ENCODE measurements at places on chromosomes 6 and 20. TPM values are rescaled to one million over a fixed set of nuclear protein-coding genes. Genes with fewer than 3 reads are reported as not detected.

- no peak for DNase-seq
- H3K4me3 ChIP-seq: no peak overlapping the region
- H3K27me3 ChIP-seq: no peaks in the 10 kb centered on the region
- H3K36me3 ChIP-seq: no peaks in the 10 kb centered on the region
These were observed 43.7 kb downstream of the THEMIS start for GRCh38 chr6:127857051-127857637.

LY6G6F gene
- not detected for polyA plus RNA-seq

- peaks cover 12% of the 10 kb centered on the region for H3K4me1 ChIP-seq
- H3K36me3 ChIP-seq: no peaks in the 10 kb centered on the region
- no peak overlapping the region for H3K4me3 ChIP-seq
- H3K27me3 ChIP-seq: no peaks in the 10 kb centered on the region
- H3K27ac ChIP-seq: no peak overlapping the region
- peak; percentile 57 for DNase-seq
These were observed 8.6 kb upstream of the TRIB3 start for GRCh38 chr20:371755-372542.

OPN5 gene
- polyA plus RNA-seq: 0.11 TPM

DNA sequence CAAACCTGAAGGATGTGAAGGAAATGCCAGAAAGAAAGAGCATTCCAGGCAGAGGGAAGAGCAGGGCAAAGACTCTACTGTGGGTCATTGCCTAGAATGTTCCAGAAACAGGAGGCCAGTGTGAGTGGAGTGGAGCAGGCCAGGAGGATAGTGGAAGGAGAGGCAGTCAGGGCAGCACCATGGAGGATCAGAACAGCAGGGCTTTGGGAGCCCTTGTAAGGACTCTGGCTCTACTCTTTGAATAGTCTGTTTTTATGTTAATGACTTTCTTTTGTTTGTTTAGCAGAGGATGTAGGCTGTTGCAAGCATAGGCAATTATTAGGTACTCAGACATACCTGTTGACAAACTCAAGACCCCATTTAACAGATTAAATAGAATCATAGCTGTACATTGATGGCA, 23.6 kb upstream of the FBXL4 start:
- no peaks in the 10 kb centered on the region for H3K36me3 ChIP-seq
- no peak for DNase-seq
- no peaks in the 10 kb centered on the region for H3K4me1 ChIP-seq
- no peak overlapping the region for H3K4me3 ChIP-seq

ENPP5 gene
- 5.9 TPM for polyA plus RNA-seq

DNA sequence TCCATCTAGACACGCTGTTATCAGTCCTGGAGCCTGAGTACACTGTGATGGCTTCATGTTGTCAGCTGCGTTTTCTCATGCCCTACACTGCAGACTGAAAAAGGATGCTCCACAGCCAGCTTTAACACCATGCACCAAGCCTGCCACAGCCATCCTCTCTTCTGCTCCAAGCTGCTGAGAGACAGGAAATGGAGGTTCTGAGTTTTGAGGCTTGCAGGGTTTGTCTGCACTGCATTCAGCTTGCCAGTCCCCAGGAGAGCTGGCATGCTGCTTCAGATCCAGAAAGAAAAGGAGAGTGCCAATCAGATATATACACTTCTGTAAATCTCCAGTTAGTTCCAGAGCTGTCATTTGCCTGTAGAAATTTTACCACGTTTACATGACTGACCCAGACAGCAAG, 550.7 kb upstream of the FLRT3 start:
- H3K4me1 ChIP-seq: no peaks in the 10 kb centered on the region
- no peaks in the 10 kb centered on the region for H3K36me3 ChIP-seq
- DNase-seq: no peak
- no peak overlapping the region for H3K4me3 ChIP-seq
- H3K27me3 ChIP-seq: no peaks in the 10 kb centered on the region

DNA sequence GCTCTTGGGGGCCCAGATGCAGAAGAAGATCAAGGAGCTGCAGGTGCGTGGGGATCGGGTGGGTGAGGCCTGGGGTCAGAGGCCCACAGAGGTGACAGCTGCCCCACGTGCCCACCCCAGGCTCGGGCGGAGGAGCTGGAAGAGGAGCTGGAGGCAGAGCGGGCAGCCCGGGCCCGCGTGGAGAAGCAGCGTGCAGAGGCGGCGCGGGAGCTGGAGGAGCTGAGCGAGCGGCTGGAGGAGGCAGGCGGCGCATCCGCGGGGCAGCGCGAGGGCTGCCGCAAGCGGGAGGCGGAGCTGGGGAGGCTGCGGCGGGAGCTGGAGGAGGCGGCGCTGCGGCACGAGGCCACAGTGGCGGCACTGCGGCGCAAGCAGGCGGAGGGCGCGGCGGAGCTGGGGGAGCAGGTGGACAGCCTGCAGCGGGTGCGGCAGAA, 41.5 kb downstream of the MYH7B start:
- DNase-seq: no peak
- no peaks in the 10 kb centered on the region for H3K27me3 ChIP-seq
- H3K4me3 ChIP-seq: no peak overlapping the region
- peaks cover 7% of the 10 kb centered on the region for H3K4me1 ChIP-seq
- peaks cover 67% of the 10 kb centered on the region for H3K36me3 ChIP-seq

SEMG1 gene
- polyA plus RNA-seq: not detected

- no peaks in the 10 kb centered on the region for H3K4me1 ChIP-seq
- H3K27ac ChIP-seq: no peak overlapping the region
- H3K27me3 ChIP-seq: no peaks in the 10 kb centered on the region
- H3K4me3 ChIP-seq: no peak overlapping the region
- no peaks in the 10 kb centered on the region for H3K36me3 ChIP-seq
These were observed 137.2 kb downstream of the CDH26 start for GRCh38 chr20:60095456-60095855.
